ENCODE measurements at places on chromosomes 11 and 22.

DNA sequence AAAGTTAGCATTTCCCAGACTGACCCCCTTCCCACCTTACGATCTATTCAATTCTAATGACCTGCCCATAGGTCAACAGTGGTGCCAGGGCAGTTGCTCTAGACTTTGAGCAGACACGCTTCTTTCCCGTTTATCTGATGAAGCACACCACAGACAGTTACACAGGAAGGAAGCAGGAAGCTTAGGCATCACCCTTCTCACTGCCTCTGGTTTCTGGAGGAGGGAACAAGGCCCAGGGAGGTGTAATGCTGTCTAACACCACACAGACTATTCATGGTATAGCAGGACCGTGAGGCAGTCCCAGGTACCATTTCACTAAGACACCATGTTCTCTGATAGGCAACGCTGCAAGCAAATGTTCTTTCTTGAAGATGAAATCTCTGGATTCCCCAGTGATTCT lies 279.4 kb downstream of the NTM start:
- H3K4me1 ChIP-seq: no peaks in the 10 kb centered on the region
- H3K36me3 ChIP-seq: no peaks in the 10 kb centered on the region
- no peak overlapping the region for H3K27ac ChIP-seq
- H3K27me3 ChIP-seq: no peaks in the 10 kb centered on the region

DNA sequence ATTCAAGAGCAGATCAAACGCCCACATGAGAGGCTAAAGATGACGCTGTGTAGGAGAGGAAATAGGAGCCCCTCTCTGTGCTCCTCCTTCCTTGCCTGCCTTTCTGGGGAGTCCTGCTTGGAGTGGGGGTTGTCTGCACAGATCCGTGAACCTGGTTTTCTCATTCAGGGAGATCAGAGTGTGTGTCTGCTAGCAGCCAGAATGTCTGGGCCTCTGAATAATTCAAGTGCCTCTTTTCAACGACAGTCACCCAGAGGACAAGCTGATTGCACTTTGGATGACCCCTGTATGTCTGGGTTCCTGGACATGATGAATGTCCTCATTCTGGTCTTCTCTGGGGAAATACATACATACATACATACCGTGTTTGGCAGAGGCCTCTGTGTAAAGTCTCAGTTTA lies 592.5 kb upstream of the B3GAT1 start:
- H3K36me3 ChIP-seq: no peaks in the 10 kb centered on the region
- no peaks in the 10 kb centered on the region for H3K27me3 ChIP-seq

GRCh38 chr11:45917286-45917622 lies 423 bp downstream of the PEX16 start:
- H3K4me3 ChIP-seq: peak overlapping the region; percentile 79
- DNase-seq: no peak
- peaks cover 11% of the 10 kb centered on the region for H3K27me3 ChIP-seq
- peaks cover 14% of the 10 kb centered on the region for H3K4me1 ChIP-seq
- H3K36me3 ChIP-seq: peaks cover 23% of the 10 kb centered on the region

GRCh38 chr11:72445423-72445822 lies 11.1 kb upstream of the CLPB start:
- no peaks in the 10 kb centered on the region for H3K4me1 ChIP-seq
- H3K36me3 ChIP-seq: no peaks in the 10 kb centered on the region
- no peak for DNase-seq
- no peak overlapping the region for H3K4me3 ChIP-seq

GRCh38 chr11:123511037-123511870 lies 81.2 kb downstream of the GRAMD1B start:
- H3K27ac ChIP-seq: no peak overlapping the region
- H3K4me1 ChIP-seq: no peaks in the 10 kb centered on the region
- no peak overlapping the region for H3K4me3 ChIP-seq
- no peaks in the 10 kb centered on the region for H3K36me3 ChIP-seq

DNA sequence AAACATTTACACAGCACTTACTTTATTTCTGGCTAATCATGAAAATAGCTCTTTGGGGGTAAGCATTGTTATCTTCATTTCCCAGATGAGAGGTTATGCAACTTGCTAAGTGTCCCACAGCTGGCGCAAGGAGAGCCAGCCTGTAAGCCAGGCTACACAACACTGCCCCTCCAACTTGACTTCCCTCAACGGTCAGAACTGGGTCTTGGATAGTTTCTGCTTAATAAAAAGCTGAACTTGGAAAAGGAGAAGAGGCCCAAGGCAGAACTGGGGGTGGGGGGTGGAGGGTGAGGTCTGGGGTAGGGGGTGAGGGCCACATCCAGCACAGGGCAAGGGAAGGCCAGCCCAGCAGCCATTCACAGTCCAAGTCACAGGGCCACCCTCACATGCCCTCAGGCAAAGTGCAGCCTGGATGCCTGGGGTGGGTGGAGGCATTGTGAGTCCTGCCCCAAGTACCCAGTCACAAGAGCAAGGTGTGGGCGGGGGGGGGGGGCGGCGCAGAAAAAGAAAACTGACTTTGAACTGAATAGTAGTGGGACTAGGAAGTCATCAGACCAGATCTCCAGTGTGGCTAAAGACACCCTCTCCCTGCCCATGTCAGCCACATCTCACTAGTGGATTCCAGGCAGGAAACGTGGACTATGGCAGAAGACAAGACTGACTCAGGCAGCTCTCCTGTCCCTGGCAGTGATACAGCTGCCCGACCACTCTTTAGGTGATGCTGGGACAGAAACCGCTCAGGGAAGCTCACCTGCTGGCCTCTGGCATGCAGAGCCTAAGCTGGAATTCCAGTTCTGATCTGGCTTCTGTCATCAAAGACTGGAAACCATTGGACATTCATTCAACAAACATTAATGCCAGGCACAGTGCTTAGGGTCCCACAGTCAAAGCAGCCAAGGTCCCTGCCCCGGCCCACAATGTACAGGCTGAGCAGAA lies 52.4 kb downstream of the PACSIN2 start:
- H3K27me3 ChIP-seq: no peaks in the 10 kb centered on the region
- peak; percentile 74 for DNase-seq
- H3K4me3 ChIP-seq: no peak overlapping the region

GRCh38 chr22:41512421-41513194 lies 31.7 kb downstream of the POLR3H start:
- peak overlapping the region; percentile 65 for H3K27ac ChIP-seq
- peaks cover 38% of the 10 kb centered on the region for H3K4me1 ChIP-seq
- no peak for DNase-seq
- H3K27me3 ChIP-seq: no peaks in the 10 kb centered on the region

DNA sequence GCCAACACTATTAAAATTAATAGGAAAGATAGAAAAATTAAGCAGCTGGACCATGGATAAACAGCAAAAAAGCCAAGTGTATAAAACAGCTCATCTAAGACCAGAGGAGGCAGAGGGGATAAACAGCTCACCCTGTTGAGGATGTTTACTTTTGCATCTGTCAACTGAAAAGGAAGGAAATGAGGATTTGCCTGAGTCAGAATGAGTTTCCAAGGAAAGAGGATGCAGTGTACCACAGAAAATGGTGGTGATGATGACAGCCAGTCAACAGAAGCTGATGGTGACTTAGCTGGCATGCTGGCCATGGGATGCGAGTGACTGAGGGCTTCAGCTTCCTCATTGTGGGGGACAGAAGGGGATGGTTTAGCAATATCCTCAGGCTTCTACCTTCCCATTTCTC lies 183.5 kb downstream of the KIRREL3 start:
- DNase-seq: no peak
- no peaks in the 10 kb centered on the region for H3K36me3 ChIP-seq
- no peaks in the 10 kb centered on the region for H3K27me3 ChIP-seq
- H3K4me1 ChIP-seq: no peaks in the 10 kb centered on the region

DNA sequence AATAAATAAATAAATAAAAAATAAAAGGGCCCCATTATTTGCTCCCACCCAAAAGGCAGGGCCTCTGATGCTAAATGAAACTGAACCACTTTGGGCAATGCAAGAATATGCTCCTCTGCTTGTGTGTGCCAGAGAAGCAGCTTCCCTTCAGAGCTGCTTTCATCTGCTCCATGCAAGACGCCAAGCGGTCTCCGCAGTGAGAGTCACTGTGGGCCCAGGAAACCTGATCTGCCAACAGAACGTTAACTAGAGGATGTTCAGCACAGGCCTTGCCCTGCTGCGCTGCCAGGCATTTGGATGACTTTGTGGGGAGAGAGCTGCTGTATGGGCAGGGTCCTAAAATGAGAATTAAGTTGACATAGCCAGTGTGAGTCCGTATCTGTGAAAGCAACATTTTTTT lies 43.7 kb upstream of the APOA1 start:
- H3K27me3 ChIP-seq: no peaks in the 10 kb centered on the region
- H3K27ac ChIP-seq: no peak overlapping the region
- no peak for DNase-seq
- peaks cover 11% of the 10 kb centered on the region for H3K36me3 ChIP-seq
- H3K4me3 ChIP-seq: no peak overlapping the region

DNA sequence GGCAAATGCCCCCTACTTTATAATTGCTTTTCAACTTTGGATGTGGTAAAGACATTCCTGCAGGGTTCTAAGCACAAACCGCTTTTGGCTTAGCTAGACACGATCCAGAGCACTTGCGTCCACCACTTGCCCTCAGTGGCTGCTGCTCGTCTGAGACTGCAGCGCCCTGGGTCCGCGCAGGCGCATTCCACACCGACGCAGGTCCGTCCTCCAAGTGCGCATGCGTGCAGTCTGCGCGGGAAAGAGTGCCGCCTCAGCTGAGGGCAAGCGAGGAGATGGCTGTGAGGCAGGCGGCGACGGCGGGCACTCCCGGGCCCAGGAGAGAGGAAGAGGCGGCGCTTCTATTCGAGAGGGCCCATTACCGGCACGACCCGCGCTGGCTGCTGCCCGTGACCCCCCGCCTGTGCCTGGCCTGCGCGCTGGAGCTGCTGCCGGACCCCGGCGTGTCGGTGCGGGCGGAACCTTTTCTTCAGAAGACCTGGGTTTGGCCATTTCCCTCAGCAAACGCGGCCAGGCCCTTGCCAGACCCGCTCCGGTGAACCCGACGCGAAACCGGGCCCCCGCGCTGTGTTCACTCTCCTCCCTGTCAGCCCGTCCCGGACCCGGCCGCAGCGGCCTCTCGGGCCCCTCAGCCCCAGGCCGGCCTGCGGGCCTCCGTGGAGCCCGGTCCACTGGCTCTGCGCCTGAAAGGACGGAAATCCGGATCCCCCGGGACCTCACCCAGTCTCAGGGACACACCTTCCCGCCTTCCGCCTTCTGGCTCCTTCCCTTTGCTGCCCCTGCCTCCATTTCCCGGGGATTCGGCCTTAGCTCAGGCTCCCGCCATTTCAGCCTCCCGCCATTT lies at the start of gene MEI1:
Gene MEI1 (plus strand): TSS at position 240 of the 844 bp plus-strand sequence. CDS start 36 bp downstream, at position 276.
- no peak within 1 kb of the TSS for H3K4me3 ChIP-seq
- no peak within 1 kb of the TSS for H3K27ac ChIP-seq
- peak; percentile 64 for DNase-seq
- peaks cover 10% of the 10 kb centered on the region for H3K27me3 ChIP-seq

DNA sequence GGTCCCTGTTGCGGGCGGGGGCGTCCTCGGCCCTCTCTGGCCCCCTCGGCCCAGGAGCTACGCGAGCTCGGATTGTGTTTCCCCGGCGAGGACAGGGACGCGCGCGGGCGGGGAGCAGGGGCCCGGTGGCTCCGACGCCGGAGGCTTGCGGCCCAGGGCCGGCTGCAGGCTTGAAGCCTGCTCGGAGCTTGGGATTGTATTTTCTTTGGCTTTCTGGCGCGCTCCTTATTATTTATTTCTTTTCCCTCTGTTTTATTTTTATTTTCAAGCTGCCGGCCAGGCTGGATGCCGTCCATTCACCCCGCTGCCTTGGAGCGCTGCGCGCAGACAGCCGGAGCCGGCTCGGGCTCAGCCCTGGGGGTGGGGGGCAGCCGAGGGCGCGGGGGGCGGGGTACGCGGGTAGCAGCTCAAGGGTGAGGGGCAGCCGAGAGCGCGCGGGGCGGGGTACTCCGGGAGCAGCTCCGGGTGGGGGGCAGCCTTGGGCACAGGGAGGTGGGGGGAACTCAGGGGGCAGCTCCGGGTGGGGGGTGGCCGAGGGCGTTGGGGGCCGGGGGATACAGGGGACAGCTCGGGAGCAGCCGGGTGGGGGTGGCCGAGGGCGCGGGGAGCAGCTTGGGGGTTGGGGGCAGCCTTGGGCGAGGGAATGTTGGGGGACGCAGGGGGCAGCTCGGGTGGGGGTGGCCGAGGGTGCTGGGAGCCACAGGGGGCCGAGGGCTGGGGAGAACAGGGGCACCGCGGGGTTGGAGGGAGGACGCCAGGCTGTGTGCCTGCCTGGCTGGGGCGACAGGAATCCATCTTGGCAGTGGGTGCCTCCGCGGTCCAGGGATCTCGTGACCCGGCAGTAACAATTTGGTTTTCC lies 42.7 kb downstream of the KCNJ1 start:
- H3K36me3 ChIP-seq: no peaks in the 10 kb centered on the region
- no peak overlapping the region for H3K27ac ChIP-seq

DNA sequence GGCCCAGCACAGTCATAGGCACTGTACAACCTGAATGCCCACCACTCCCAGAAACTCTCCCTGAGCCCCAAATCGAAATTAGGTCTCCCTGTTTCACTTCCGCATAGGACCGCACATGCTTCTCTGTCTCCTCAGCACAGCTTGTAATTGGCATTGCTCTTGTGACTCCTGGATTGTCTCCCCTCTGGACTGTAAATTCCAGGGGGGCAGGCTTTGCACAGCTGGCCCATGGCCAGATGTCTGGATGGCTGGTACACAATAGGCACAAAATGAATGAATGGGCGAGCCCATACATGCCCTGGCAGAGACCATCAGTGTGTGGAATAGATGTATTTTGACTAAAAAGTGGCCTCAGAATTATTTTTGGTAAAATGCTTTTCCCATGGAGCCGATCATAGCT lies 63.3 kb upstream of the PHF21B start:
- H3K27ac ChIP-seq: no peak overlapping the region
- H3K27me3 ChIP-seq: no peaks in the 10 kb centered on the region
- H3K4me1 ChIP-seq: no peaks in the 10 kb centered on the region
- no peaks in the 10 kb centered on the region for H3K36me3 ChIP-seq
- no peak for DNase-seq

GRCh38 chr11:33347490-33348125 lies 90.4 kb downstream of the HIPK3 start:
- H3K36me3 ChIP-seq: peaks cover 65% of the 10 kb centered on the region
- H3K27ac ChIP-seq: no peak overlapping the region
- DNase-seq: no peak
- no peaks in the 10 kb centered on the region for H3K4me1 ChIP-seq

DNA sequence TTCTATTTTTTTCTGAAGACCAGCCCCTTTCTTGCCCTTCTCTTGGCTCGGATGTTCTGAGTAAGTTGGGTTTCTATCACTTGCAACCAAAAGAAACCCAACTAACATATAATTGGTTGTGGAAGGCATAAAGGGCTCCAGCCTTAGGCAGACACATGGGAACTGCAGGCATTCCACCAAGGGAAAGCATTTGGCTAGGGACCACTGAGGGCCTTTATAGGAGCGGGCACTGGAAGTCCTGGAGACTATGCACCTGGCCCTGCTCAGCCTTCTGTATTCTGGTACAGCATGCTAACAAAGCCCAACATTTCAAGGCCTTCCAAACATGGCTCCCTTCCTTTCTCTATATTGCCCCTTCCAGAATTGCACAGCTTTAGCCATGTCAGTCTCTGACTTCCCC lies 17.6 kb upstream of the LMO1 start:
- H3K27me3 ChIP-seq: peaks cover 18% of the 10 kb centered on the region
- H3K36me3 ChIP-seq: no peaks in the 10 kb centered on the region
- no peak overlapping the region for H3K27ac ChIP-seq
- peaks cover 4% of the 10 kb centered on the region for H3K4me1 ChIP-seq
- H3K4me3 ChIP-seq: no peak overlapping the region

GRCh38 chr22:17343766-17344165 lies 25.5 kb upstream of the CECR2 start:
- no peak overlapping the region for H3K4me3 ChIP-seq
- no peaks in the 10 kb centered on the region for H3K4me1 ChIP-seq
- H3K27ac ChIP-seq: no peak overlapping the region
- H3K27me3 ChIP-seq: peaks cover 6% of the 10 kb centered on the region

All from tibial artery (tissue), 4 donors.